ENCODE measurements at places on chromosomes 2 and 18.

- DNase-seq: no peak
These were observed 112.3 kb upstream of the ATP5MC3 start for GRCh38 chr2:175293776-175294175.

DNA sequence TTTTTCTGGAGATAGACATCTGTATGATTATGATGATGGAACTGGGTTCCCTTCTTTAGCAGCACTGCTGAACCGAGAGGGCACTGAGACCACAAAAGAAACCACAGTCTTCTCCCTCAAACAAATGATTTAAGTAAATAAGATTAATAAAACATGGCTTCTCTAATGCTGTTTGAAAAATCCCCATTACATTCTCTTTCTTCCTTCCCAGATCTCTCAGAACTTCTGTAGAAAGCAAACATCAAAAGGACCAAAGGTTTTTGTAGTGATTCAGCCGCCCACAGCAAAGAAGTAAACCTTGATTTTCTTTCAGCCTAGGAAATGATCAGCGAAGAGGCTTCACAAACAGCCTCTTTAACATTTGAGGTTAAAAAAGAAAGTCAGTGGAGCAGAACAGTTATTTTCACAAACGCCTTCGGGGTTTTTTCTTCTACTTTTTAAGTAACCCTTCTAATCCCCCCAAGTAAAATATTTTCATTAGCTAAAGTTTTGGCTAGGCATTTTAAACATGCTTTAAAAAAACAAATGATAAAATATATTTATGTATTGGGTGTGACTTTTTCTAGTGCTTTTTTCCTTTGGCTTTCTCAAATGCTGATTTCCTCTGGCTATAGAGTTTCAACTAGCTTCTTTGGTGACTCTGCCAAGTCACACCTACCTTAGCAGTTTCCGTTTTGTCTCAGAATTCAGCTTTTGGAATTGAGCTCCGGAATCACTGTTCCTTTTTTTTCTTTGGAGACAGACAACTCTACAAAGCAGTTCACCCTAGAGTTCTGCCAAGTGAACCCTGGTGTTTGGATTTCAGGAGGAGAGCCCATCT lies 89.6 kb downstream of the UPP2 start:
- DNase-seq: no peak

DNA sequence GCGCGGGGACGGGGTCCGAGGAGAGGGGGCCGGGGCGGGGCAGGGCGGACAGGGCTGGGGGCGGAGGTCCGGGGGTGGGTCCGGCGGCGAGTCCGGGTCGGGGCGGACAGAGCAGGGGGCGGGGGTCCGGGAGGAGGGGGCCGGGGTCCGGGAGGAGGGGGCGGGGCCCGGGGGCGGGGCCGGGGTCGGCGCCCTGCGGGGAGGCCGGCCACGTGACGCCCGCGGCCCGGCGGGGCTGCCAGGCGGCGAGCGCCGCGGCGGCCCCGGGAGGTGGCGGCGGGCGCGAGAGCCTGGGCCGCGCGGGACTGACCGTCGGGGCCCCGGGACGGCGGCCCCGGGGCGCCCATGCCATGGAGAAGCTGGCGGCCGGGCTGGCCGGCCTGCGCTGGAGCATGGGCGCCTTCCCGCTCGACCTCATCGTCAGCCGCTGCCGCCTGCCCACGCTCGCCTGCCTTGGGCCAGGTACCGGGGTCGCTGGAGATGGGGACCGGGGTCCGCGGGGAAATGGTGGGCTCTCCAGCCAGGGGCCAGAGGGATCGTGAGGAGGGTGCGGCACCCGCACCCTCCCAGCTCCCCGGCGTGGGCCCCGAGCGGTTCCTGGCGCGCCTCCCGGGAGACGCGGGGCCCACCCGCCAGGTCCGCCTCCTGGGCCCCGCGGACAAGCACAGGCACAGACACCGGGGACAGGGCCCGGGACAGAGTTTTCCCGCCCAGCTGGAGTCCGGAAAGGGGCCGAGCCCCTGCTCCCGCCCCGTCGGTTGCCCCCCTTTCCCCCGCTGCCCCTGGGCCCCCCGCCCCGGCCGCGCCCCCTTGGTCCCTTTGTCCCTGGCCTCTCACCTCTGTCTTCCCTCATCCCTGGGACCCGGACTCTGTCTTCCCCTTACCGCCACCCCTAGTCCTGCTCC lies at the start of gene GAREM2:
Gene GAREM2 (plus strand): TSS at position 218 of the 905 bp plus-strand sequence. CDS start 133 bp downstream, at position 351.
- DNase-seq: no peak

- no peak for DNase-seq
These were observed 152.2 kb downstream of the ALPK2 start for GRCh38 chr18:58476516-58477256.

DNA sequence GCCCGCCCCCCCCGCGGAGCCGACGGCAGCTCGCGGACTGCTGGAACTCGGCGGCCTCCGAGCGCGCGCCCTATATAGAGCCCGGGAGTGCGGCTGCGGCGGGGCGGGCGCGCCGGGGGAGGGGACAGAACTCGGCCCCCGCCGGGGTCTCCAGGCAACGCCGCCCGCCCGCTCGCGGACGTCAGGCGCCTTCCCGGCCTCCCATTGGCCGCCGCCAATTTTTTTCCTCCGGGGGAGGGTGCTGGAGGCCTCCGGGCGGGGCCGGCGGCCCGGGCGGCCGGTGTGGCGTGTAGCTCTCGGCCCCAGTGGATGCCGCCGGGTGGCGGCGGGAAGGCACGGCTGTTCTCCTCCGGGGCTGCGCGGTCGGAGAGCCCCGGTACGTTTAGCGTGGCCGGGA lies at the start of gene ZFP36L2:
Gene ZFP36L2 (minus strand): TSS at position 49 of the 397 bp plus-strand sequence. CDS start 291 bp downstream, outside the sequence.
- peak; percentile 96 for DNase-seq

Measured in heart right ventricle (tissue), 16 donors.